Activated CD8-positive, alpha-beta memory T cell treated with anti-CD3 and anti-CD28 coated beads, Interleukin-2, amount 50 U/mL, for 48 hours (primary cell): ENCODE measurements at places on chromosomes 1 and 21.

GRCh38 chr1:220768126-220768601, 18.5 kb upstream of the MTARC1 start:
- no peak for DNase-seq

DNA sequence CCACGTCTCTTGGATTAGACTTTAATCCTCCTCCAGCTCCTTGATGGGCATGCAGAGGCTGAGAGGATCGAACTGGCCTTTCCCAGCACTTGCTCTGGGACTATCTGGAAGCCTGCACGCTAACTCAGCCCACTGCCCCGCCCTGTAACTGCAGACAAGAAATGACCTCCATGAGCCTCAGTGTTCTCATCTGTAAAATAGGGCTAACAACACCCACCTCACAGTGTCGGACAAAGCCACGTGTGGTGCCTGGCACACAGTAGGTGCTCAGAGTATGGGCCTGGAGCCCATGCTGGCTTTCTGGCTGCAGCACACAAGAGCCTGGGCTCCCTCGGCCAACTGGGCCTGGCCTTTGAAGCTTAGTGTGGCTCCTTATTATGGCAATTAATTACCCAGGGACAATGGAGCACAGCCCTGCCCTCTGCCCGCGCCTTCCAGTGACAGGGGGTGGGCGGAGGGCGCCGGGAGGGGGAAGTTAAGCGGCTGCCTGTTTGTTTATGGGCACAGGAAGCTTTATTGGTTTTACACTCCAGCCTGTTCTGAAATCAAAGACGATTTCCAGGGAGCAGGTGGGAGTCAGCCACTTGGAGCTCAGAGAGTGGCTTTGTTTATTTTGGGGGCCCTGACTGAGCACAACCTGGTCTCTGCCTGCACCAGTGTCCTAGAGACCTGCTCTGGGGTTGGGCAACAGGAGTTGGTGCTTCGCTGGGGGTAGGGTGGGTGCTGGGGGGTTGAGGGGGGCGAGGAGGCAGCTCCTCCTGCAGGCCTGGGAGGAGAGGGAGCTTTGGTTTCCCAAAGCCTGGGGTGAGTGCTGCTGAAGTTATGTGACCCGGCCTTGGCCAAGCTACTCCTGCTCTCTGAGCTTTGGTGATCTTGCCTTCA, 31.0 kb downstream of the PAX7 start:
- DNase-seq: no peak

- no peak for DNase-seq
These were observed 82.9 kb downstream of the HLX start for GRCh38 chr1:220962031-220962751.

GRCh38 chr1:156346636-156347035, 8.3 kb downstream of the TSACC start:
- DNase-seq: no peak

- peak; percentile 98 for DNase-seq
These were observed 564 bp upstream of the HMGN1 start for GRCh38 chr21:39349211-39350093.

GRCh38 chr1:2777424-2778219, 23.9 kb downstream of the TTC34 start:
- no peak for DNase-seq

DNA sequence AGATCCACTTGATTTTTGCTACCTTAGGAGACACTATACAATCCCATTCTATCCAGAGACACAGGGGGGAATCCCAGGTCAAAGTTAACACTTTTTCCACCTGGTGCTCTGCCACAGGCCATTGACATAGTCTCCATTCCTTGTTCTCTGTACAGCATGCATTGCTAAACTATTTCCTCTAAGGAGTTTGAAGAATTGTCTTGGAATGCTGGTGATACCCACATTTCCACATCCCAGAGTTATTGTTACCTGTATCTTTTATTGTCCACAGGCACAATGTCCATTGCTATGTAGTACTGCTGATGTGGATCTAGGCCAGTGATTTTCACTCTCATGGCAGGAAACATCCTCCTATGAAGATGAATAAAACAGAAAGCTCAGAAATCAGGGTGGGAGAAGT, 61.9 kb downstream of the TBX15 start:
- no peak for DNase-seq

GRCh38 chr1:205934788-205935187, 8.5 kb downstream of the SLC26A9 start:
- no peak for DNase-seq

- no peak for DNase-seq
These were observed 141.1 kb upstream of the IRF2BP2 start for GRCh38 chr1:234750922-234751627.

GRCh38 chr21:17435565-17436543, 77.0 kb upstream of the CXADR start:
- no peak for DNase-seq

DNA sequence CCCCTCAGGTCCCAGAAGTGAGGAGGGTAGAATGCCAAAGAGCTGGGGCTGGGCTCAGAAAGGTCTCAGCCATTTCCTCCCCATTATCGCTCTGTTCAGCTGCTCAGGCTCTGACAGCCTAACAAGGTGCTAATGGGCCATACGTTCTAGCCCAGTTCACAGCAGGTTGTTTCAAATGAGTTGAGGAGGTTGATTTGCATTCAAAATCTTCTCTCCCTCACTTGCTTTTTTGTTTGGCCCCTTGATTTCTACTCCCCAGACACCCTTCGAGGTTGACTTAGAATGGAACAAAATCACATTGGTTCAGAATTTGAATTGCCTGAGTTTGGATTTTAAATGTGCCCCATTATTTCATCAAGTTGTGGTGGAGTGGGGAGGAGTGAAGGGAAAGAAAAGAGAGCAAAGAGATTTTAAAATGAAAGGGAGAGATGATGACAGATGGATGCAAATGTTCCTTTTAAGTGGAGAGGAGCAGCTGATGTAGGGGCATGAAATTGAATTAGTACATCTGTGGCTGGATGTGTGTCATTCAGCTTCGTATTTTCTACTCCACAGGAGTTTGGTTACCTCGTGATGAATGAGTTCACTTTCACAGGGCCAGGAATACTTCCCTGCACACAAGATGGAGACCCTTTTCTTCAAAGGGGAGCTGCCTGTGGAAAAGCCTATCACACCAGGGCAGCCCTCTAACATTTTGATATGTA, 425.8 kb upstream of the CAMK1G start:
- no peak for DNase-seq

DNA sequence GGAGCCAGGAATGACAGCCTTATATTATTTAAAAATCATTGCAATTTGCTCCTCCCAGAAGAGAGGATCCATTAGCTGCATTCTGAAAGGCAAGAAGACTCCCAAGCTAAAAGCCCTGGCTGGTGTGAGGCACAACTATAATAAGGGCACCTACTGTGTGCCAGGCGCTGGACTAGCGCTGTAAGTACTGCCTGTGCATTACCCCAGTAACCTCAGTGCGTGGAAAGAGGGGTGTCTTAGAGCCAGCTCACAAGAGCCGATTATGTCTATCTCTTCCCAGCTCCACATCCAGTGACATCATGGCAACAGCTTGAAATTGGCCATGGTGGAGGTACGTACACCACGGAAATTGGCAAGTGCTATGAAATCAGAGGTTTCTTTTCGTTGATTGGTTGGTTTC, 141.7 kb upstream of the IRF2BP2 start:
- no peak for DNase-seq

DNA sequence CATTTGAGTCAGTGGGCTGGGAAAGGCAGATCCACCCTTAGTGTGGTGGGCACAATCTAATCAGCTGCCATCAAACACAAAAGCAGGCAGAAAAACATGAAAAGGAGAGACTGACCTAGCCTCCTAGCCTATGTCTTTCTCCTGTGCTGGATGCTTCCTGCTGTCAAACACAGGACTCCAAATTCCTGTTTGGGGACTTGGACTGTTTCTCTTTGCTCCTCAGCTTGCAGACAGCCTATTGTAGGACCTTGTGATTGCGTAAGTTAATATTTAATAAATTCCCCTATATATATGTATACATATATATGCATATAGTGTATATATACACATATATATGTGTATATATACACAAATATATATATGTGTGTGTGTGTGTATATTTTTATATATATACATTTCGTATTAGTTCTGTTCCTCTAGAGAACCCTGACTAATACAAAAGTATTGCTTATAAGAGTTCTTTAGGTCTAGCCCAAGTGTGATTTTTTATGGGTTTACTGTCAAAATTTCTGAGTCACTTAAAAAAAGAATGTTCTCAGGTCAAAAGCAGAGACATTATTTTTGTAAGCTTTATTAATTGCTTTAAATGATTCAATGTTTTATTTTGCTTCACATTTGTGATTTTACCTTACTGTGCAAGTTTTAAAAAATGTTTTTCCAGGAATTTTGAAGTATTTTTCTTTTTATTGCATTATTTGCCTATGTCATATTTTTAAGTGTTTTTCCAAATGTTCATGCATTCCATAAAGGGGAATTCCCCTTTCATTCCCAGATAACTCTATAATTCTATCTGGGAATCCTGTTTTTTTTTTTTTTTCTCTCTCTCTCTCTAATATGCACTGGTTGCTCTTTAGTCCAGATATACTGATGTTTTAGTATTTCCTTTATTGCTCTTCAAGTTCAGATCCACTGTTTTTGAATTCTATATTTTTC, 92.1 kb upstream of the ADAMTS5 start:
- DNase-seq: no peak

- DNase-seq: no peak
These were observed 191.8 kb downstream of the RPS6KC1 start for GRCh38 chr1:213242883-213243282.

DNA sequence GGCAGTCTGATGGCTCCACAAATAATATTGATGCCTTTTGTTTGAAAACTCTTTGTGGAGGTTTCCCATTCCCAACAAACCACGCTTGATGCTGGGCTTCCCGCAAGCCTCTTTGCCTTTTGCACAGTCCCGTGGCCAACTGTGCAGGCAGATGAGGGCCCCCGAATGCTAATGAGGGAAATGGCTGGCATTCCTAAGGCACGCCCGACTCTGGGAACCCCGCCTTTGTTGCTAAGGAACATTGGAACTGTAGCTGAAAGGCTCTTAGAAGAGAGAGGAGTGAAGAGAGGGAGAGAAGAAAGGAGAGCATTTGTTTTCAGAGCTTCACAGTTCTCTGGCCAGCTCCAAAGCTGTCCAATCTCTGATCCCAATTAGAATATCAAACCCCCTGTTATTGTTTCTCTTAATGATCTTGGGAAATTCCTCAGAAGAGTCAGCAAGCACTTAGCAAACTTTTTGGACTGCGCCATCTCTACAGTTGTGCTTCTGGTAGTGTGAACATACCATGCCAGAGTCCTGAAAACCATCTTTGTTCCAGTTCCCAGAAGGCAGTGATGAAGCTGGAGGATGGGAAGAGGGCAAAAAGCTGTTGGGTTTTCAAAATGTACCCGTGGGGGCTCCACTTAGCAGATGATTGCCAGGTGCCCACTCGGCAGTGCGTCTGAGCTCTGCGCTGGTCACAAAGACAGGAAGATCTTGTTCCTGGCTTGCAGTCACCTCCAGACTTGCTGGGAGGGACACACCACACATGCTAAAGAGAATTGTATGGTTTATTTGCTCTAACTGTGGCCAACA, 60.1 kb upstream of the CYP2J2 start:
- DNase-seq: no peak

GRCh38 chr1:20666804-20667203, 5.6 kb upstream of the DDOST start:
- no peak for DNase-seq

- no peak for DNase-seq
These were observed 19.4 kb downstream of the PLA2G2F start for GRCh38 chr1:20158358-20159070.

GRCh38 chr1:62208087-62208486, 13.4 kb downstream of the L1TD1 start:
- DNase-seq: no peak

DNA sequence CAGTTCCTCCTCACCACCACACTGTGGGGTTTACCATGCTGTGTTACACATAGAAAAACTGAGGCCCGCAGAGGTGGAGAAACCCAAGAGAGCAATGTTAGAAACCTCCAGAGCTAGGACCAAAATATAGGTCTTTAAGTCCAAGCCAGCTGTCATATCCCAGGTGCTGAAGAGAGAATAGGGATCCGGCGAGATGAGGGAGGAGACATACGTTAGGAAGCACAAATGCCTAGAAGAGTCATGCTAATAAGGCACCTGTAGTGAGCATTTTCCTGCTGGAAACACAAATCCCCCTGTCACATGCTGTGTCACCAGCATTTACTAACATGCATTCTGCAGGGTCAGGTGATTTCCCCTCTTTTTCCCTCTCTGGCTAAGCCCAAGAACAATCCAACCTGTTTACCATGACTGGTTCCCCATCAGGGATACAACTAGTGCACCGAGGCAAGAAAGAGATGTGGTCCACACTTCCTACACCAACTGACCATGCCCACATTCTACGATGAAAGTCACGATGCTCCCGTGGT, 168.6 kb upstream of the CAMK1G start:
- no peak for DNase-seq

DNA sequence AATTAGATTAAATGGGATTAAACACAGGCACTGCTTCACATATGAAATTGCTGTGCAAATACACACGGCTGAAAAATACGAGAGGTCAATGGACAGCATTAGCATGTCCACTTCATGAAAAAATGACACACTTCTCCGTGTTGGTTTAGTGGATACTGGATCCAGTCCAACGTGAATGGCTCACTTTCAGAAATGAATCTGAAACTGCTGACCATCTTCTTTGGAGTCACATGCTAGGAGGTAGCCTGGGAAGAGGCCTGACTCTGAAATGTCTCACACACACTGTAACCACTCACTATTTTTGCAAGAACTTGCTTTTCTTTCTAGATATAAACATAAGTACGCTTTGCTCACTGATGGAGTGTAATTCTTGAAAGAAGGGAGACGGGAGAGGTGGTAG, 127.3 kb downstream of the HLCS start:
- no peak for DNase-seq

GRCh38 chr1:228354390-228355320, 52.0 kb downstream of the TRIM11 start:
- no peak for DNase-seq

DNA sequence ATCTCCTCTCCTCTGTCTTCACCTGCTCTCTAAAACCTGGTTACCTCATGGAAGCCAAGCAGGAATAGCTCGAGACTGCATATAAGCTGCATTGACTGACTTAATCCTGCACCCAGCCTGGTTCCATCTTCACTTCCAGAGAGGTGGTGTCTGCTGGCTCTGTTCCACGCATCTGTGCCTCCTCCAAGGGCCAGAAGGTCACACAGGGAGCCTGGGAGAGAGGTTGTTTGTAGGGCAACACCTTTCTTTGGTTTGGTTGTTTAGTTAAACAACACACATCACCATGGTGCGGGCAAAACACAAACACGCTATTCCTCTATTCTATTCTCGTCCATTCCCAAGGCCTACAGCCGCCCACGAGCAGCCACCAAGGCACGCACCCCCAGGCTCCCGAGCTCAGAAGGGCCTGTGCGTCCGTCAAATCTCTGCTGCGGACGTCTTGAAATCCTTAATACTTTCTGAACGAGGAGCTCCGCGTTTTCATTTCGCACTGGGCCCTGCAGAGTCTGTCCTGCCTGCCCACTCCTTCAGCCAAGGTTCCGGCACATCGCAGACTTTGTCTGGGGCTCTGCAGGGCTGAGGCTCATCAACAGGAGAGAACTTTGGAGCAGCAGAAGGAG, 116.2 kb downstream of the RIPK4 start:
- no peak for DNase-seq

DNA sequence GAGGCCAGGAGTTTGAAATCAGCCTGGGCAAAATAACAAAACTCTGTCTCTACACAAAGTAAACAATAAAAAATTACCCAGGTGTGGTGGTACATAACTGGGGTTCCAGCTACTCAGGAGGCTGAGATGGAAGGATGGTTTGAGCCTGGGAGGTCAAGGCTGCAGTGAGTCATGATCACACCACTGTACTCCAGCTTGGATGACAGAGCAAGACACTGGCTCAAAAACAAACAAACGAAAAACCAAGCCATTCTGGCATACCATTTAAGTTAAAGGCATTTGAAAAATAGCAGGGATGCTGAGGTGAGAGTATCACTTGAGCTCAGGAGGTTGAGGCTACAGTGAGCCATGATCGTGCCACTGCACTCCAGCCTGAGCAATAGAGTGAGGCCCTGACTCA, 5.3 kb upstream of the ALDH9A1 start:
- no peak for DNase-seq
